ENCODE measurements at places on chromosomes 5 and 9. TPM values are rescaled to one million over a fixed set of nuclear protein-coding genes. Genes with fewer than 3 reads are reported as not detected.

The BSPRY gene
- total RNA-seq: 31.5 TPM

The TERT gene
- total RNA-seq: 0.23 TPM

The PCDHB13 gene
- 0.05 TPM for total RNA-seq

The MYMK gene
- not detected for total RNA-seq

All from HT-29 (cell line).